ENCODE measurements at places on chromosomes 1 and 21. TPM values are rescaled to one million over a fixed set of nuclear protein-coding genes. Genes with fewer than 3 reads are reported as not detected.

HTR6 gene
- not detected for total RNA-seq

PFKL gene
- total RNA-seq: 45.7 TPM

OR2T2 gene
- not detected for total RNA-seq

TMOD4 gene
- total RNA-seq: not detected

ARTN gene
- total RNA-seq: 0.75 TPM

GPR157 gene
- total RNA-seq: 10.3 TPM

ZNF593OS gene
- total RNA-seq: not detected

BCL2L15 gene
- total RNA-seq: not detected

TEDDM1 gene
- total RNA-seq: not detected

UMODL1 gene
- total RNA-seq: not detected

C1orf94 gene
- not detected for total RNA-seq

RPE65 gene
- not detected for total RNA-seq

CD84 gene
- total RNA-seq: 2.5 TPM

DNAH14 gene
- total RNA-seq: 5.8 TPM

PPM1J gene
- total RNA-seq: 5.5 TPM

TACSTD2 gene
- total RNA-seq: not detected

S100A13 gene
- 314 TPM for total RNA-seq

DNASE2B gene
- total RNA-seq: not detected
